ENCODE measurements at places on chromosomes 16 and 17.

DNA sequence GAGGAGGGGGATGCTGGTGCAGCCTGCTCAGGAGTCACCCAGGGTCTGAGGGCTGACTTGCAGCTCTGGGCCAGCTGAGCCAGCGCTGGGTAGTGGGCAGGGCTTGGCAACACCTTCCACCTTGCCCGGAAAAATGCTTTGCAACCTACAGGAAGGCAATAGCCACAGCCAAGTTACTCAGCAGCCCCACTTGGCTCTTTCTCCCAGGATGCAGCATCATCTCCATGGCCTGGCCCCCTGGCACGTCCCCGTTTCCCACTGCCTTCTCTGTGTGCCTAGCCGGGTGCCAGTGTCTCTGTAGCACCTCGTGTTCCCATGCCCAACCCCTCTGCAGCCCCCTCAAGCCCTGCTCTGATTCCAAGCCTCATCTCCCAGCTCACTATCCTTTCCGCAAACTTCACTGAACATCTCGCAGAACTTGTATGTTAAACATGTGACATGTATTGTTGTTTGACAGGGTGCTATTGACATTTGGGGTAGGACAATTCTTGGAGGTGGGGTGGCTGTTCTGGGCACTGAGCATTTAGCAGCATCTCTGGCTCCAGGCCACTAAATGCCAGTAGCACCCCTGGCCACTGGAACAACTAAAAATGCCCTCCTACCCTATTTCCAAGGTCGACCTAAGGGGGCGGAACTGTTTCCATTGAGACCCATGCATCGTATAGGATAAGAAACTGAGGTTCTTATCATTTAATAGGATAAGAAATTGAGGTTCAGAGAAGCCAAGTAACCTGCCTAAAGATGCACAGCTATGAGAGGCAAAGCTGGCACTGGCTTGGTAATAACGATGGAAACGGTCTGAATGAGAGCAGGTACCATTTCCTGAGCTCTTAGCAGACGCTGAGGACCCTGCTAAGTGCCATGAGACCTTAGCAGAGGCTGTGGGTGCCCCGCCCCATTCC is 12.2 kb downstream of the DEXI start:
- no peak for DNase-seq

GRCh38 chr17:77957235-77957856 is 1.2 kb upstream of the TNRC6C start:
- DNase-seq = no peak

- DNase-seq = no peak
Observed at GRCh38 chr16:77213542-77214106, 14.4 kb downstream of the SYCE1L start.

DNA sequence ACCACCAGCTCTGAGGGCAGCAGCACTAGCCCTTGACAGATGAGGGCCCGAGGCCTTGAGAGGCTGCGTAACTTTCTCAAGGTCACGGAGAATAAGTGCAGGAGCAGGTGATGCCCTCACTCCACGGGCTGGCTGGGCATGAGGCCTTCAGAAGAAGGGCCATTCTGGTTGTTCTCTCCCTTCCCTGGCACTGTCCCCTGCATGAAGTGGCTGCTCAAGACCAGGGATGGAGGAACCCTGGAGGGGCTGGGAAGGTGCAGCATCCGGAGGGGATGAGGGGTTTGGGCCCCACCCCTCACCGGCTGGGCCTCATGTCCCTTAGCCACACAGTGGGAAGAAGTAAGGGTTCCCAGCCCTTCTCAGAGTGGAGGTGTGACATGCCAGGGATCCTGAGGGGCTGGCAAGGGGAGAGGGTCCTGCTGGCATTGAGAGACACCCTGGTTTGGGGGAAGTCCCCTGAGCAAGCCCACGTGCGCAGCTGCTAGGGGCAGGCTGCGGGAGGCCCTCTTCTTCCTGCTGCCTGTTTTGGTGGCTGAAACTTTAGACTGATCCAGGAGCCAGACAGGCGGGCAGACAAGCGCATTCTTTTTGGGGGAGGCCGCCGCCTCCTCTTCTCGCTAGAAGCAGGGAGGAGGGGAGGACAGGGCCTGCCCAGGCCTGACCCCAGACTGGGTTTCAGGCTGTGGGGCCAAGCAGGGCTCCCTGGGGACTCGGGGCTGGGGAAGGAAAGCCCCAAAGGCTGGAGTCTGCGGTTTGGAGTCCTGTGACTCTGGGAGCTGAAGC is 74.0 kb downstream of the N4BP1 start:
- DNase-seq = no peak

DNA sequence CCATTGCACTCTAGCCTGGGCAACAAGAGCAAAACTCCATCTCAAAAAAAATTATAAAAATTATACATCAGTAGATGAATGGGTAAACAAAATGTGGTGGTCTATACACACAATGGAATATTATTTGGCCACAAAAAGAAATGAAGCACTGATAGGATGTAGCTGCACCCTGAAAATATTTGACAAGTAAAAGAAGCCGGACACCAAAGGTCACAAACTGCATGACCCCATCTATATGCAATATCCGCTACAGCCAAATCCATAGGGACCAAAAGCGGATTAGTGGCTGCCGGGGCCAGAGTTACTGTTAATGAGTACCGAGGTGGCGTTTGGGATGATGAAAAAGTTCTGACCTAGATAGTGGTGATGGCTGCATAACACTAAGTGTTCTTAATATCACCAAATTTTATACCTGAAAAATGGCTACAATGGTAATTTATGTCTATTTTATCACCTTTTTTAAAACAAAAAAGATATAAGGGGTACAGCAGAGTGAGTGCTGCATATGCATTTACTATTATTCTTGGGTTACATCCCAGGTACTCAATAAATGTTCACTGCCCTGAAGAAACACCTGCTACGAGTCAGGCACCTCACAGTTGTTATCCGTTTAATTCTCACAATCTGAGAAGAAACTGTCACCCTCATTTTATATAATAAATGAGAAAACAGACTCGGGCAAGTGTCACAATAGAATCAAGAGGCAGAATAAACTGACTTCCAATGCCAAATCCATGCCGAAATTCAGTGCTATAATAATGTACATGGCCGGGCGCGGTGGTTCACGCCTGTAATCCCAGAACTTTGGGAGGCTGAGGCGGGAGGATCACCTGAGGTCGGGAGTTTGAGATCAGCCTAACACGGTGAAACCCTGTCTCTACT is 807 bp upstream of the HBQ1 start:
- DNase-seq = no peak

- DNase-seq = no peak
Observed at GRCh38 chr16:57590654-57591085, 37.8 kb upstream of the ADGRG1 start.

DNA sequence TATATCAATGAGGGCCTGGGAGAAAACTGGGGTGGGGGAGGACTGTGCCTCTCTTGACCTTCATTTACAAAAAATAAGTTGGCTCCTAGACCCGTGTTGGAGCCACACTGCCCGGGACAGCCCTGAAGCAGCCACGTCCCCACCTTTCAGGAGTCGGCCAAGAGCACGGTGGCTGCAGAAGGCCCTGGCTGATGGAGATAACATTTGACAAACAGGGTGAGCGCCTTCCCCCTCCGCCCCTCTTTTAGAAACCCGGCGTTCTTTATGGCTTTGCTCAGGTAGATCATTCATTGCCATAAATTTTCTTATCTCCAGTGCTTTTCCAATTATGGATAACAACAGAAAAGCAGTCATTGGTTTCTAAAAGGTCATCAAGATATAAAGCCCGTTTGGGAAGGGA is 398.1 kb upstream of the TNRC6C start:
- DNase-seq = no peak

GRCh38 chr17:6940186-6940649 is 55.6 kb upstream of the ALOX12 start:
- no peak for DNase-seq

- DNase-seq = no peak
Observed at GRCh38 chr16:57651344-57652333, 16.5 kb upstream of the ADGRG3 start.

- no peak for DNase-seq
Observed at GRCh38 chr17:12826431-12826830, 37.1 kb downstream of the ARHGAP44 start.

- no peak for DNase-seq
Observed at GRCh38 chr17:7486181-7486580, 2.0 kb downstream of the POLR2A start.

DNA sequence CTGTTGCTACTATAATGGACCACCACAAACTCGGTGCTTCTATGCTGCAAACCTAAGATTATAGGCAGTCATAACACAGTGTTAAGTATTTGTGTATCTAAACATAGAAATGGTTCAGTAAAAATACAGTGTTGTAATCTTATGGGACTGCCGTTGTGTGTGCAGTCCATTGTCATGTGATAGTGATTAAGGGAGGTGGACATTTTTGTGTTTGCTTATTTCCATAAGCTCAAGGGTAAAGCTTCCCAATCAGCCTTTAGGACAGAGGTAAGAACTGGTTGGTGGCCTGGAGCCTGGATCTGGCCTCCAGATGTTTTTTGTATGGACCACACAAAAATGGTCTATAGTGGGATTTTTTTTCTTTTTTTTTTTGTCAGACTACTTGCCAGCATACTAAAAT is 29.9 kb downstream of the WWOX start:
- no peak for DNase-seq

DNA sequence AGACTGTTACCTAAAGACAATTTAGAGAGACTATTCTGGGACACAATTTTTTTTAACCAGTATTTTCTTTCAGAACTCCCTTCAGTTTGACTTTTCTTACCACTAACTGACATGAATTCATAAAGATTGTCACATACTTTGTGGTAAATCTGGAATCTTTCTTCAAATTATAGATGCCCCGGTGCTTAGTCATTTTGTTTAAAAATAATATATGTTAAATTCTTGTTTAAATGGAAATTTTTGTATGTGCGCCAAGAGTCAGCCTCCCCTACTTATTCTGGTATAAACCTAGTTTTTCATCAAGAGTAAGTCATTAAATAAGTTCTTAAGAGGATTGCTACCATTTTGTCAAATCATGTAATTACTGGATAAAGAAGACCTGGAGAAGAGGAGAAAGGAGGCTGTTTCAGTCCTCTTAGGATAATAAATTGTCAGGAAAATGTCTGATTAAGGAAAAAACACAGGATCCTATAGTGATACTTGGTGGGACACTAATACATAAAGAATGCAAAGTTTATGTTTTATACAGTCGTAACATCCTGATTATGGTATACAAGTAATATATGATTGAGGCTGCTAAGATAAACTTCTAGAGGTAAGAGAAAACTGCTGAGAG is 424.4 kb downstream of the PMP22 start:
- no peak for DNase-seq

DNA sequence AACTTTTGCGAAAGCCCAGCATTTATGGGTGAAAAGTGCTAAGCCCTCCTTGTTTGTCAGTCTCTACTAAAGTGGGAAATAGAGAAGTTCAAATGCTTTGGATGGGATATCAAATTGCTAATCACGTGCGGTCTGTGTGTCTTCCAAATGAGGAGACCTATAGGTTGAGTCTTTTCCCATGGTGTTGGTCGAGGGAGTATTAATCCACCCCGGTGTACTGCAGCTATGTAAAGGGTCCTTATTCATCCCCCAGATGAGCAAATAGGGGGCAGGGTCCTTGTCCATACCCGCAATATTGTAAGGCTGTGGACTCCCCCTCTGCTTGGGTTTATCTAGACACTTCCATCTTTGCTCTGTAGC is 14.6 kb downstream of the KIAA0513 start:
- no peak for DNase-seq

DNA sequence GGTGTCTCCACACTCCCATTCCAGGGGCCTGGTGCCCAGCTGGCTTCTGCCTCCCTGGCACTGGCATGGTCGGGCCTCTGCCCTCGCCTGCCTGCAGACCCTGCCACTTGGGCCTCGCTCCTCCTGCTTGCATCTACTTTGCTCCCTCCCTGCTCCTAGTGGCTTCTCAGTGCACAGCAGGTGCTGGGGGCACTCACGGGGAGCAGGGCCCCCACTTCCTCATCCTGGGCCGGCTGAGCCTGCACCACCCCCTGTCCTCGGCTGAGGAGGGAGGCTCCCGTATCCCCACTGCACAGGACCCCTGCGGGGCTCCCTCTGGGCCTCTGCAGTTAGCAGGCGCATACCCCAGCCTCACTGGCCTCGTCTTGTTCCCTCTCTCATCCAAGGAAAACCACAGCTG is 35.2 kb downstream of the CIBAR2 start:
- no peak for DNase-seq

- no peak for DNase-seq
Observed at GRCh38 chr17:79292501-79292900, 217.9 kb downstream of the ENGASE start.

DNA sequence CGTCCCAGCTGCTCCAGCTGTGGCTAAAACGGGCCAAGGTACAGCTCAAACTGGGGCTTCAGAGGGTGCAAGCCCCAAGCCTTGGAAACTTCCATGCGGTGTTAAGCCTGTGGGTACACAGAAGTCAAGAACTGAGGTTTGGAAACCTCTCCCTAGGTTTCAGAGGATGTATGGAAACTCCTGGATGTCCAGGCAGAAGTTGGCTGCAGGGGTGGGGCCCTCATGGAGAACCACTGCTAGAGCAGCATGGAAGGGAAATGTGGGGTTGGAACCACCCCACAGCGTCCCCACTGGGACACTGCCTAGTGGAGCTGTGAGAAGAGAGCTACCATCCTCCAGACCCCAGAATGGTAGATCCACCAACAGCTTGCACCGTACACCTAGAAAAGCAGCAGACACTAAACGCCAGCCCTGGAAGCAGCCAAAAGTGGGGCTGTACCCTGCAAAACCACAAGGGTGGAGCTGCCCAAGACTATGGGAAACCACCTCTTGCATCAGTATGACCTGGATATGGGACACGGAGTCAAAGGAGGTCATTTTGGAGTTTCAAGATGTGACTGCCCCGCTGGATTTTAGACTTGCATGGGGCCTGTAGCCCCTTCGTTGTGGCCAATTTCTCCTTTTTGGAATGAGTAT is 2.2 kb downstream of the SDR42E1 start:
- DNase-seq = no peak

- DNase-seq = no peak
Observed at GRCh38 chr16:89198417-89199240, 1.7 kb downstream of the SLC22A31 start.

DNA sequence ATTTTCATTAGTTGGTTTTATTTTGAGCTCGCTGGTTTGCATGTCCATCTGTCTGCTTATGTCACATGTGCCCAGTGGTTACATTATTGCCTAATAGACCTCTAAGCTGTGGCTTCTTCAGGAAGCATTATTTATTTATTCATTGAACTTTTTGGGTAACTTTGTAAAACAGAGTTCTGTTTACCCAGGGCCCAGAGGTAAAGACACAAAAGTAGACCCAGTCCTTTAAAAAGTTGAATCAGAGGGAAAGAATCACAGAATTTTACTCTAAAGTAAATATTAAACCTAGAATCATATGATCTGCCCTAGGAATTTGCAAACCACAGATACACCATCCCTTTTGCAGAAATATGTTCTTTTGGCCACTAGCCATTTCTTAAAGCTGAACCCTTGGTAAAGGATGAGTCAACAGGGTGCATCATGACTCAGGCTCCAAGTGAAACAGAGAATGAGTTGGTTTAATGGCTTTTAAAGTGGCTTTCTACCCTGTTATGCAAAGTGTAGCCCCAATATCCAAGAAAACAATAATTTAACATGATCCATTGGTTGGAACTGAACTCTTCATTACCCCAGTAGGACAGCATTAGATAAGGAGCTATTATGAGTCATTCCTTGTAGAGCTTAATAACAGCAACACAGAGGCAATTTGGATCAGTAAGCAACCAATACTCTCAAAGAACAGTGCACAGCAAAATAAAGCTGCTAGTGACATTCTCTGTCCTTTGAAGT is 236.3 kb downstream of the KCNJ2 start:
- DNase-seq = no peak
